ENCODE measurements at places on chromosomes 12 and 14. TPM values are rescaled to one million over a fixed set of nuclear protein-coding genes. Genes with fewer than 3 reads are reported as not detected.

Gene DHRS2
- 0.28 TPM for total RNA-seq

Gene GNG2
- total RNA-seq: 16.8 TPM

Gene PAX9
- total RNA-seq: 0.09 TPM

Gene KLRB1
- not detected for total RNA-seq

Gene LRRC9
- not detected for total RNA-seq

Gene LBHD2
- total RNA-seq: not detected

Gene PTHLH
- total RNA-seq: 2.0 TPM

Gene TAS2R30
- total RNA-seq: 2.9 TPM

Gene BIN2
- not detected for total RNA-seq

Gene KLRG1
- 0.65 TPM for total RNA-seq

Gene MSI1
- not detected for total RNA-seq

Gene P2RX7
- 1.7 TPM for total RNA-seq

Gene SLCO1A2
- total RNA-seq: not detected

Gene CCDC175
- not detected for total RNA-seq

Gene KRT72
- total RNA-seq: not detected

Gene KLRK1
- not detected for total RNA-seq

Gene ADCY4
- 5.3 TPM for total RNA-seq

Gene PTMS
- 18.7 TPM for total RNA-seq

Gene VSIG10
- total RNA-seq: 16.2 TPM

Gene ZBTB42
- total RNA-seq: 1.00 TPM

Gene RPGRIP1
- not detected for total RNA-seq

Gene KRT2
- not detected for total RNA-seq

Gene DTX1
- total RNA-seq: not detected

Gene COL2A1
- not detected for total RNA-seq

Gene CCDC196
- not detected for total RNA-seq

Gene DEGS2
- 0.46 TPM for total RNA-seq

Gene TCHP
- 8.8 TPM for total RNA-seq

Gene CYP27B1
- 0.14 TPM for total RNA-seq

Gene ASIC1
- total RNA-seq: 2.1 TPM

Gene TAS2R9
- total RNA-seq: not detected

Gene WSCD2
- total RNA-seq: not detected

Gene AMDHD1
- 0.14 TPM for total RNA-seq

Gene AKAP6
- 2.7 TPM for total RNA-seq

Gene RTL1
- not detected for total RNA-seq

Gene FSCB
- not detected for total RNA-seq

Gene CLEC2A
- total RNA-seq: not detected

Gene RD3L
- total RNA-seq: not detected

All from smooth muscle cell of bladder (primary cell).